ENCODE measurements at places on chromosomes 11 and 22. TPM values are rescaled to one million over a fixed set of nuclear protein-coding genes. Genes with fewer than 3 reads are reported as not detected.

Gene ABTB2
- 0.09 TPM for total RNA-seq

Gene MS4A12
- not detected for total RNA-seq

Gene FXYD2
- not detected for total RNA-seq

Gene B4GALNT4
- not detected for total RNA-seq

Gene PPP1CA
- total RNA-seq, result 668 TPM

Gene PHF21B
- 1.3 TPM for total RNA-seq

Gene MFRP
- not detected for total RNA-seq

Gene CARD16
- total RNA-seq, result 123 TPM

Gene OR51E1
- 0.13 TPM for total RNA-seq

Gene OLFML1
- total RNA-seq, result 0.09 TPM

DNA sequence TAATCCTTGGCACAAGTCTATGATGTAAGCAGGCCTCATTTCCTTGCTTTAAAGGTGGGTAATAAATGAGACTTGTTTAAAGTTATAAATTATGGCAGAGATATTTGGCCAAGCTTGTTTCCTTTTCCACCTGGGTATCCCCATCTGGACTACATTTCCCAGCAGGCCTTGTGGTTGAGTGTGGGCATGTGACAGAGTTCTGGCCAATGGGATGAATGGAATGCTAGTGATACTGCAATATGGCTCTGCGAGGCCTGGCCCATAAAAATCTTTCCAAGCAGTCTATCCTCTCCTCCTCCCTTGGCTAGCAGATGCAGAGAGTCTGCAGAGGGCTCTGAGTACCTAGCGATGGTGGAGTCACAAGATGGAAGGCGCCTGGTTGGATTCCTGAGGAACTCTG is 102.5 kb downstream of the TIMP3 start:
- no peaks in the 10 kb centered on the region for H3K4me1 ChIP-seq
- no peaks in the 10 kb centered on the region for H3K36me3 ChIP-seq
- H3K27me3 ChIP-seq, result no peaks in the 10 kb centered on the region
- DNase-seq, result no peak
- H3K4me3 ChIP-seq, result no peak overlapping the region

DNA sequence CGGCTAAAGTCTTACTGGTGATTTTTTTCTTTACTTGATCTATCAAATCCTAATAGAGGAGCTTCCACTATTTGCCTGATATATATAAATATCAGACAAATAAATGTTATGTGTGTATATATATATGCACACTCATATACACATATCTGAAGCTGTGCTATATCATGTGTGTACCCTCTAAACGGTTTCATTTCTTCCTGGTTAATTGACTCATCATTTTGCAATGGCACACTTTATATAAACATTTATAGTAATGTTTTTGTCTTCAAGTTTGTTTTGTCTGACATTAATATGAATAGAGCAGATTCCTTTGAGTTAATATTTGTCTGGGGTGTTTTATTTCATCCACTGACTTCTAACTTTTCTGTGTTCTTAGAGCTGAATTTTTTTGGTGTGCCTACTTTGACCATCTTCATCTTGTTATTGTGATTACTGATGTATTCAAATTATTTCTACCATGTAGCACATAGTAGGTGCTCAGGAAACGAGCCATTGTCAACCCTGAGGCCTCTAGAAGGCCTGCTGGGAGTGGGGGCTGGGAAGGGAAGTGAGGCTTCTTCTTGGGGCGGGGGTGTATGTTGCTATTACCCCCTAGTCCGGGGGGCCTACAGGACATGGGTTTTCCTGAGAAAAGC is 82.6 kb downstream of the LRRC32 start:
- peaks cover 11% of the 10 kb centered on the region for H3K4me1 ChIP-seq
- no peak overlapping the region for H3K4me3 ChIP-seq
- H3K27me3 ChIP-seq, result no peaks in the 10 kb centered on the region
- DNase-seq, result no peak

DNA sequence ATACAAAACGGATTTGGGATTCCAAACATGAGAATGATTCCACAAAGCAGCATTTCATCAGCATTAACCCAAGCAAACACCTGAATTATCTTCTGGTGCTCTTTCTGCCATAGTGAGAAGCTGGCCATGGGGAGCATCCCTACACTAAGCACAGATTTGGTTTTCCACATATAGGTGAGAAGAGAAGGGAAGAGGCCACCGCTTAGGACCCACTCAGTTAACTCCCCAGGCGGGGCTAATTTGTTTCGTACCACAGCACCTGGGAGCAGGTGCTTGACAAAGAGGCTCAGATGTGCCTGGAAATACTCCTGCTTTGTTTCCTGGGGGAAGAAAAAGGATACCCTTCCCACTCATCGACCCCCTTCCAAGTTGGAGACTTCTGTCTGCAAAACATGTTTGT is 64.2 kb downstream of the RAB30 start:
- H3K36me3 ChIP-seq, result no peaks in the 10 kb centered on the region
- no peaks in the 10 kb centered on the region for H3K4me1 ChIP-seq

DNA sequence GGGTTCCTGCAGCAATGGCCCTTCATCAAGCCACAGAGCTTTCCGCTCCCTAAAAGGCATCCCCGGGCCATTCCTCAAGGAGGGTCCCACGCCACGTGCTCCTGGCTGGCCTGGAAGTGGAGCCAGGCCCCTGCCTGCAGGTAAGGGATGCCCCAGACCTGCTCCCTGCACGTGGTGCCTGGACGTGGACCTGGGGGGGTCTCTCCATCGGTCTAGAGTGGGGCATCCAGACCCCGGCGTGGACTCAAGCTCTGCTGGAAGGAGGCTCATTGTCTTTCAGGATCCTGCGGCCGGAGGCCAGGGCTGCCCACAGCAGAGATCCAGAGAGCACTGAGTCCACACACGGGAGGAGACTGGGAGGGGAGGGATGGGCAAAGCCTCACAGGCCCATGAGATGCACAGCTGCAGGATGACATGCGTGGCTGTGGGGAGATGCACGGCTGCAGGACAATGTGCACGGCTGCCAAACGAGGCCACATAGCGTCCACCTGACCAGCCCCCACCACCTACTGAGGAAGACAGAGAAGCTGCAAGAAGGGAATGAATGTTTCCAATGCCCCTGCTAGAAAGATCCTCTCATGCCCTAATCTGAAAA is 236.7 kb downstream of the BRD1 start:
- no peaks in the 10 kb centered on the region for H3K4me1 ChIP-seq
- no peaks in the 10 kb centered on the region for H3K36me3 ChIP-seq
- no peak overlapping the region for H3K27ac ChIP-seq
- no peaks in the 10 kb centered on the region for H3K27me3 ChIP-seq

- no peaks in the 10 kb centered on the region for H3K4me1 ChIP-seq
- H3K36me3 ChIP-seq, result no peaks in the 10 kb centered on the region
- no peak overlapping the region for H3K4me3 ChIP-seq
- no peak overlapping the region for H3K27ac ChIP-seq
- DNase-seq, result no peak
Measured at GRCh38 chr11:121958971-121959325, 157.1 kb downstream of the BLID start.

DNA sequence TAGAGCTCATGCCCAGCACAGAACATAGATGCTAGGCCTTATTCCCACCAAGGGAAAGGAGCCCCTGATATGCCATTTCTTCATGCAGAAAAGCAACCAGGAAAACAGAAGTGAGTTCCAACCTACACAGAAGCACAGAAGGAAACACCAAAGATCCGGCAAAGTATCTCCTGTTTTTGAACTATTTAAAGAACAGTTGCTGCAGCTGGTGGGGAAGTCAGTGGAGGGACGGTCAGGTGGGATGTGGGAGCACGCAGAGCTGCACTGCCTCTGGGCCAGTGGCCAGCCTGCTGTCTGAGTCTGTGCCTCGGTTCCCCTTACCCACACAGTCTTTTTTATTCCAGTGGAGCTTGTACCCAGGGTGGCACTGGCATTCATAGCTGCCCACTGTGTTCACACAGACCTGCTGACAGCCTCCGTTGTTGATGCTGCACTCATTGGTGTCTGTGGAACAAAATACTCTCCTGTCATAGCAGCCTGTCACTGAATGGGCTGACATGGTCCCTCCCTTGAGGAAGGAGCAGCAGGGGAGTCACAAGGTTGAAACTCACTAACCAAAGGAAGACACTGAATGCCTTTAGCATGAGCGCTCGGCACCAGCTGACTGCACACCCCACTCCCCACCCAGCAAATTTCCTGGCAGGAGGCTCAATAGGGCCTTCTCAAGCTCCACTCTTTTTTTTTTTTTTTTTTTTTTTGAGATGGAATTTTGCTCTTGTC is 37.9 kb downstream of the SCUBE2 start:
- H3K36me3 ChIP-seq, result no peaks in the 10 kb centered on the region
- H3K4me3 ChIP-seq, result no peak overlapping the region
- H3K27ac ChIP-seq, result no peak overlapping the region
- H3K27me3 ChIP-seq, result no peaks in the 10 kb centered on the region

GRCh38 chr11:123261345-123262106 is 66.5 kb upstream of the CLMP start:
- peak; percentile 34 for DNase-seq
- no peaks in the 10 kb centered on the region for H3K36me3 ChIP-seq
- no peaks in the 10 kb centered on the region for H3K27me3 ChIP-seq
- no peaks in the 10 kb centered on the region for H3K4me1 ChIP-seq
- no peak overlapping the region for H3K4me3 ChIP-seq

GRCh38 chr22:28570696-28571373 is 108.8 kb downstream of the TTC28 start:
- DNase-seq, result no peak
- no peaks in the 10 kb centered on the region for H3K27me3 ChIP-seq
- no peak overlapping the region for H3K4me3 ChIP-seq

- H3K36me3 ChIP-seq, result peaks cover 87% of the 10 kb centered on the region
- H3K27ac ChIP-seq, result no peak overlapping the region
- no peak for DNase-seq
- no peaks in the 10 kb centered on the region for H3K27me3 ChIP-seq
- H3K4me3 ChIP-seq, result no peak overlapping the region
Measured at GRCh38 chr11:33709466-33709865, 8.8 kb upstream of the C11orf91 start.

- H3K27ac ChIP-seq, result no peak overlapping the region
- no peak for DNase-seq
- no peak overlapping the region for H3K4me3 ChIP-seq
- H3K4me1 ChIP-seq, result no peaks in the 10 kb centered on the region
- H3K36me3 ChIP-seq, result no peaks in the 10 kb centered on the region
Measured at GRCh38 chr11:114090976-114091375, 31.5 kb downstream of the ZBTB16 start.

DNA sequence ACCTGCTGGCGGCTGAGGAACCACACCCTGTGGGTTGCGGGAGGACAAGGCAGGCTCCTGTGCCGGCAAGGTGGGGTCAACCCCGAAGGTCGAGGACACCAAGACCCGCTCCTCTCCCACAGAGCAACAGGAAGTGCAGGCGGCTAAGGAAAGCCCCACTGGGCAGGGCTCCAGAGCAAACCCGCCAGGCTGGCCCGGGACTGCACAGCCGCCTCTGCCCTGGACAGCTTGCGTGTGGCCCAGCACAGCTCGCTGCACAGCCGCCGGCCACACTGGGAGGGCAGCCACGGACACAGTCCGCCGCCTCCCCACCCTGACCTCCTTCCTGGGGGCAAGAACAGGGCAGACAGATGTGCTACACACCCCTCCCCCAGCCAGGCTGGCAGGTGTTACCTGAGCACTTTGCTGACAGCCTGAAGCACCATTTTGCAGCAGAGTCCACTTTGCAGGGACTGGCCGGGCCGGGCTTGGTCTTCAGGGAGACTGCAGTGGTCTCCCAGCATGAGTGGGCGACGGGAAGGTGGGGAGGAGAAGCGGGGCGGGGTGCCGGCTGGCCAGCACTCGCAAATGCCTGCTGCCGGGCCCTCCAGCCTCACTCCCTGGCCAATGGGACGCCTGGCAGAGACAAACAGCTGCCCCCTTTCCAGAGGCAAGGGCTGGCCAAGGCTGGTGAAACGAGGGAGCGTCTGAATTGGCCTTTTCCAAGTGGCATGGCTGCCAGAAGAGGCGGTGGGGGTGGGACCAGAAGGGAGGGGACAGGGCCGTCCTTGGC is at the start of gene MOB2:
MOB2 (minus strand) TSS at position 726 of the 772 bp plus-strand sequence; CDS start at position 503, 223 bp downstream.
- peak; percentile 5 for DNase-seq
- no peaks in the 10 kb centered on the region for H3K36me3 ChIP-seq
- no peak within 1 kb of the TSS for H3K27ac ChIP-seq
- H3K27me3 ChIP-seq, result no peaks in the 10 kb centered on the region
- H3K4me1 ChIP-seq, result peaks cover 7% of the 10 kb centered on the region

DNA sequence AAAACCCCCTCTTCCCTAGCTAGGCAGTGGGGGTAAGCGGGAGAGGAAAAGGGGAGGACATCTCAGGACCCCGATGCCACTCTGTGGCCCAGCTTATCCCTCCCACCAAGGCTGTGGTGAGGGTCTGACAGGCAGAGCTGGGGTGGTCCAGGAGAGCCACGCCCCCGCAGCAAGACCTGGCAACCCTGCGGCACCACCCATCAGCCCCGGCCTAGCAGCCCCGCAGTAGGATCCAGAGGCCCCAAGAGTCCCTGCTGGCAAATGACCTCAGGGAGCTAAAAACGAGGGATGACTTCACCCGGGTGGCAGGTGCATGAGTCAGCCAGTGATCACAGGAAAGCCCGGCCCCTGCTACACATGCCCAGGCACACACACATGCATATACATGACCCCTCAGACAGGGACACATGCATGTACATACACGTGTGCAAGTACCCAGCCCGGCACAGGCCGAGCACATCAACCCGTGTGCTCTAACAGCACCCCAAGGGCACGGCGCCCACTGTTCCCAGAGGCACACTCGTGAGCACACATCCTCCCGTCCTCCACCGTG is 32.3 kb downstream of the ARVCF start:
- peaks cover 21% of the 10 kb centered on the region for H3K4me1 ChIP-seq
- no peaks in the 10 kb centered on the region for H3K36me3 ChIP-seq
- no peak overlapping the region for H3K27ac ChIP-seq
- no peak overlapping the region for H3K4me3 ChIP-seq
- no peak for DNase-seq
- H3K27me3 ChIP-seq, result no peaks in the 10 kb centered on the region

DNA sequence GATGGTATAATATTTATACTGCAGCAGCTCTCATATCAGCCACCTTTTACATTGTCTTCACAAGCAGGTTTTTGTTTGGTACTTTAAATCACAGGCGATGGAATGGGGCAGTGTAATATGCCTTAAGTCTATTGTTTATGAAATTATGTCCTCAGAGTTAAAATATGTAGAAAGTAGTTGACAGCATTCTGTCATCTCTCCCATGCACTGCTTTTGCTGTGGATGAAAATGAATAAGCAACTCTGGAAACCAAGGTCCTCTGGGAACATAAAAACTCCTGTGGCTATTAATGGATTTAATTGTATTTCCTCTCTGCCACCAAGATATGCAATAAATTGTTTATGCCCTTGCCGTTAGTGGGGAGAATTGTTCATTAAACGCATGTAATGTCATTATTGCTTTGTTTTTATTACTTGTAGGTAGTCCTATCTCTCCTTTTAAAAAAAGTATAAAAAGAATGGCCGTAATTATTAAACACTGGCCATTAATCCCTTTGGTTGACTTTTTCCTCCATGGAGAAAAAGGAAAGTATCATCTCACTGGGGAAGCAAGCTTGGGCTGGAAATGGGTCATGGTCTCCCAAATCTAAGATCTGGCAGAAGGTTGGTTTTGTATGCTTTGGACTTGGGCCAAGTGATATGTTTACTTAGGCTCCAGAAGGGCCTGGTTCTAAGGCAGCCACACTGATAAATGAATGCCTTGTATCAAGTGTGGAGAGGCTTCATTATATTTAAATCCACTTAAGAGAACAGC is 13.1 kb downstream of the PACS1 start:
- H3K27me3 ChIP-seq, result no peaks in the 10 kb centered on the region
- peak; percentile 37 for DNase-seq
- H3K4me3 ChIP-seq, result no peak overlapping the region
- peaks cover 21% of the 10 kb centered on the region for H3K36me3 ChIP-seq
- H3K4me1 ChIP-seq, result peaks cover 57% of the 10 kb centered on the region
